ENCODE measurements at places on chromosomes 4 and X.

- no peak for DNase-seq
Measured at GRCh38 chrX:38109042-38109898, 102.9 kb downstream of the SYTL5 start.

DNA sequence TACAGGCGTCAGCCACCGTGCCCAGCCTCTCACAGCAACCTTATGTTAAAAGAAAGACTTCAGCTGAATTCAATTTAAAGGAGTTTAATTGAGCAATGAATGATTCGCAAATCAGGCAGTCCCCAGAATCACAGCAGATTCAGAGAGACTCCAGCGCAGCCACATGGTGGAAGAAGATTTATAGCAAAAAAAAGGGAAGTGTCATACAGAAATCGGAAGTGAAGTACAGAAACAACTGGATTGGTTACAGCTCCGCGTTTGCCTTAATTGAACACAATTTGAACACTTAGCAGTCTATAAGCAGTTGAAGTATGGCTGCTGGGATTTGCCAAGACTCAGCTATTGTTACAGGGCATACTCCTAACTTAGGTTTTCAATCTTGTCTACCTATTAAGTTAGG, 19.8 kb downstream of the CENPVL3 start:
- no peak for DNase-seq

DNA sequence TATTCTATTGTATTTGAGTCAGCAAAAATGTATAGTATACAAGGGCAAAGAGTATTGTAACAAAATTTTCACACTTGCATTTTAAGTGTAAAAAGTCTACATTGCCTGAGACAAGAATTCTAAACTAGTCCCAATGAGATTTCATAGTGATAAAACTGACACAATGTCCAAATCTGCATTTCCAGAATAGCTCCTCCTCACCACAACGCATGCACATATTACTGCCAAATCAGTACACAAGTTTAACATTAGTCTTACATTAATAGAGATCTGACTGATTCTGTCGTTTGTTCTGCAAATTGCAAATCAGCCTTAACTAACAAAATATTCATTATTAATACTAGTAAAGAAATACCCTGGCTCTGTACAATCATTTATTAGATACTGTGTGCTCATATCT, 222.2 kb upstream of the NEIL3 start:
- DNase-seq: no peak

DNA sequence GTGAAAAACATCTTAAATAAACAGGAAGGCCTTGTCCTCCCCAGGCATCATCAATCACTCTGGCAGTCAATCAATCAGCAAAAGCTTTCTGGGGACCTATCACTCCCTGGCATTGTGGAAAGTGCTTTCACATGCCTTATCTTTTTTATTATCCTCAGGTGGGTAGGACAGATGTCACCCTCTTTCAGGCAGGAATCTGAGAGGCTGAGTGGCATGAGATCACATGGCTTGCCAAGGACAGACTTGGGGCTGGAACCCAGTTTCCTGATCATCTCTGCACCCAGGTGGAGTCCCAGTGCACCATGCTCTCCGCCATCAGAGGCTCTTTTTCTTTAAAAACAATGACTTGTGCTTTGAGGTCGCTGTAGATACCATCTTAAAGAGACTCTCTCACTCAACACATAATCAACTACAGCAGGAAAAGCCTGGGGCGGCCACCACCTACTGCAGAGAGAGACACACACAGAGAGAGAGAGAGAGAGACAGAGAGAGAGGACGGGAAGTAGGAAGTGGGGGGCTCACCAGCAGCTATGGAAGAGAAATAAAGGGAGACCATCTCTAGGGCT, 282.7 kb downstream of the PTTG2 start:
- no peak for DNase-seq

- no peak for DNase-seq
Measured at GRCh38 chrX:116272322-116272721, 101.8 kb downstream of the AGTR2 start.

DNA sequence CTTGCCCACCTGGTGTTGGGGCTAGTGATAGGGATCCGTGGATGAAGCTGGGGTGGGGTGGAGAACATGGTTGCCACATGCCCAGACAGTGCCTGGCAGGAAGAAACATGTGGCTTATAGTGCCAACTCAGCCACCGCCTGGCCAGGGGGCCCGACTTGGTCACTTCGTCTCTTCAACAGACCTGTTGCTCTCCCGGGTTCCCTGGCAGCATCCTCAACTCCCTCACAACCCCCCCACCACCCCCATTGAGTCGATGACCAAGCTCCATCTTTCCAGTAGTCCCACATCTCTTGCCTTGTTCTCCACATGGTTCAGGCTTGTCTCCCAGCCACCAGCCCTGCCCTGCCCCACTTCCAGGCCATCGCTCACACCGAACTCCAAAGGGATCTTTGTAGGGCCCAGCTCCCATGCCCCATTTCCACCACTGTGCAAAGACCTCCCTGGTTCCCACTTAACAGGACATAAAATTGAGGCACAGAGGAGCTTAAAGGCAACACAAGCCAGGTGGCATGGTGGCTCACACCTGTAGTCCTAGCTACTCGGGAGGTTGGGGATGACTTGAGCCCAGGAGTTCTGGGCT, 7.8 kb downstream of the PNCK start:
- no peak for DNase-seq

- DNase-seq: no peak
Measured at GRCh38 chr4:128354205-128354821, 66.7 kb upstream of the PGRMC2 start.

- no peak for DNase-seq
Measured at GRCh38 chr4:185761352-185762235, 50.4 kb downstream of the SORBS2 start.

DNA sequence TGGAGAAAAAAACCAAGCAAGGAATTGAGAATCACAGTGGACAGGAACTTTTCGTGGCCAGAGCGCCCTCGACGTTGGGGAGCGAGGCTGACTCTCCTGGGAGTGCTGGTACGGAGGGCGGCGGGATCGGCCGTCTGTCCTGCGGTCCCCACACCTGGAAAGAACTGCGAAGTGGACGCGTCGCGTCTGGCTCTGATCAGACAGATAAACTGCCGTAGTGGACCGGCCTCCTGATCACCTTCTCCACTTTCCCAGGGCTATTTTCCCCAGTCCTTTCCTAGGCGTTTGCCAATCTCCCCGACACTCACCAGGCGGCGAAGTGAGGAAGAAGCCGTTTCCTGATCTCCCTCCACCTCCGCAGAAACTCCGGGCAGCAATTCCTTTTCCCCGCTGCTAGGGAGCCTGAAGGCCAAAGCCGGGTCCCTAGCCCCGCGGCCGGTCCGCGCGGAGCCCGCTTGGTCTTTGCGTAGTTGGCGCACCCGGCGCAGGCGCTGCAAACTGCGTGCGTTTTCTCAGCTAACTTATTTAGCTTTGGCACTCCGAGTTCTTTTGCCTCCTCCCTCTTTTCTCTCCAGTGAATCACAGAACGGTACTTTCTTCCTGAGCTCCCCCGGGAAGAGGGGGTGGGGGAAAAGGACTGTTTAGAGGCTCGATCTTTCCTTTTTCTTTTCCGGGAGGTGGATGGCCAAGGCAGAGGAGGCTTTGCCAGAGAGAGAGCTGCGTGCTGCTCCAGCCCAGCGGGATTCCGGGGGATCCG, at the start of gene ARSJ:
Gene ARSJ (minus strand): TSS at position 500 of the 757 bp plus-strand sequence. CDS start 813 bp downstream, outside the sequence.
- peak; percentile 75 for DNase-seq

- peak; percentile 7 for DNase-seq
Measured at GRCh38 chr4:29581457-29581856, 1138.7 kb upstream of the PCDH7 start.

All from muscle of back (tissue), 13 donors.